ENCODE measurements at places on chromosomes 11 and 22. TPM values are rescaled to one million over a fixed set of nuclear protein-coding genes. Genes with fewer than 3 reads are reported as not detected.

MUC5B gene
- total RNA-seq, result not detected

KRTAP5-10 gene
- total RNA-seq, result not detected

CD6 gene
- total RNA-seq, result not detected

SYVN1 gene
- total RNA-seq, result 25.2 TPM

DNAJB13 gene
- not detected for total RNA-seq

EIF3M gene
- total RNA-seq, result 645 TPM

FAM118B gene
- 21.4 TPM for total RNA-seq

MYRF gene
- 26.3 TPM for total RNA-seq

OR52N4 gene
- total RNA-seq, result not detected

CRYAB gene
- total RNA-seq, result 3.0 TPM

TSGA10IP gene
- total RNA-seq, result not detected

OR8A1 gene
- not detected for total RNA-seq

RASSF10 gene
- total RNA-seq, result under 0.01 TPM

TANGO2 gene
- total RNA-seq, result 61.5 TPM

MMP27 gene
- total RNA-seq, result not detected

DEPDC7 gene
- total RNA-seq, result 8.9 TPM

HORMAD2 gene
- total RNA-seq, result not detected

PKDREJ gene
- not detected for total RNA-seq

NXPE4 gene
- not detected for total RNA-seq

UBQLN3 gene
- not detected for total RNA-seq

HEPACAM gene
- not detected for total RNA-seq

NLRP14 gene
- total RNA-seq, result not detected

MPZL2 gene
- 1.2 TPM for total RNA-seq

ST14 gene
- not detected for total RNA-seq

PANX2 gene
- total RNA-seq, result 1.5 TPM

MPPED1 gene
- not detected for total RNA-seq

ACR gene
- not detected for total RNA-seq

TST gene
- 34.1 TPM for total RNA-seq

DBX1 gene
- not detected for total RNA-seq

MIEF1 gene
- 28.8 TPM for total RNA-seq
